ENCODE measurements at places on chromosomes 13 and 19.

GRCh38 chr13:97631158-97631557 is 197.2 kb downstream of the RAP2A start:
- DNase-seq = no peak

- DNase-seq = no peak
These were observed 43.8 kb downstream of the ZNRF4 start for GRCh38 chr19:5498830-5499550.

GRCh38 chr13:25901460-25902376 is 150.1 kb downstream of the SHISA2 start:
- no peak for DNase-seq

GRCh38 chr13:80821466-80821865 is 480.5 kb upstream of the SPRY2 start:
- no peak for DNase-seq

GRCh38 chr13:31431722-31432137 is 232.0 kb downstream of the B3GLCT start:
- peak; percentile 6 for DNase-seq

- no peak for DNase-seq
These were observed 3.4 kb upstream of the CILP2 start for GRCh38 chr19:19534556-19535265.

GRCh38 chr19:15532779-15533521 is 24.6 kb downstream of the CYP4F22 start:
- DNase-seq = no peak

GRCh38 chr19:3338541-3339181 is 27.7 kb upstream of the NFIC start:
- no peak for DNase-seq

- no peak for DNase-seq
These were observed 9.5 kb downstream of the SBK2 start for GRCh38 chr19:55527197-55528029.

GRCh38 chr13:44833626-44834025 is 155.6 kb downstream of the NUFIP1 start:
- DNase-seq = no peak

DNA sequence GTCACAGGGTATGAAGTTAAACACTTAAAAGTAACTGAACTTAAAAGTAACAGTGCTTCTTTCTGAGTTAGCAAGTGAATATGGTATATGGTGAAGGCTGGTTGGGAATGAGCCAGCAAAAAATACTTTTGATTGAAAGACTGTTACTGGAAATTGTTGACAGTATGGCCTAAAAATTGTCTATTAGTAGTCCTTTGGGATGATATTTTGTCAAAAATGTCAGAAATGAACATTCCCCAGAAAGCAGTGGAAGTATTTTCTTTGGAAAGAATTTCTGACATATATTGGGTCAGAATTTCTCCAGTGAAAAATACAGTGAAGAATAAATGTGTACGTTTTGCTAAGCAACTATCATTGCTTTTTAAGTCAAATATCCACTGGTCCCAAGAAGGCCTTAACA is 860.5 kb downstream of the PCDH9 start:
- no peak for DNase-seq

DNA sequence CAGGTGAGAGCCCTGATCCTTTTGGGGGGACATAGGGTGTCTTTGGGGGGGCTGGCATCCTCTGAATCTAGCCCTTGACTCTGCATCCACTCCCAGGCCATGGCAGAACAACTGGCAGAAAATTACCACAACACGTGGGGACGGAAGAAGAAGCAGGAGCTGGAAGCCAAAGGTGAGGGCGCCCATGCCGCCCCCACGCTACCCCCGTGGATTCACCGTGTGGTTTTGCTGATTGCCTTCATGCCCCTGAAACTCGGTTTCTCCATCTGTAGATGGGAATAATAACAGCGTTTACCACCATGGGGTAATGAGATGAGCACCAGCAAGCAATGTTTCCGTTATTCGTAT is 72.9 kb downstream of the RYR1 start:
- DNase-seq = no peak

- no peak for DNase-seq
These were observed 127.6 kb upstream of the IRS2 start for GRCh38 chr13:109913936-109914510.

GRCh38 chr13:100809129-100809390 is 134.5 kb upstream of the TMTC4 start:
- DNase-seq = no peak

DNA sequence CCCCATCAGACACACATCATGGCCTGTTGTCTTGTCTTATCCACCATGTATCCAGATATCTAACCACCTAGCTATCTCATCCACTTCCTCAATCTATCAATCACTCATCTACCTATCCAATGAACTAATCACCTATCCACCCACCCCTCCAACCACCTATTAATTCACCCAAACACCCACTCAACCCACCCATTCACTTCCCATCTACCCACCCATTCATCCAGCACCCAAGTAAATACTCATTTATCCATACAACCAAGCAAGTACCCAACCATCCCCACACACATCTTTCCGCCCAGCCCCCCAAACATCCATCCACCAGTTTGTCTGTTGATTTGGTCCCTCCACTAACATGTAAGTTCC is 753 bp upstream of the WIZ start:
- no peak for DNase-seq

DNA sequence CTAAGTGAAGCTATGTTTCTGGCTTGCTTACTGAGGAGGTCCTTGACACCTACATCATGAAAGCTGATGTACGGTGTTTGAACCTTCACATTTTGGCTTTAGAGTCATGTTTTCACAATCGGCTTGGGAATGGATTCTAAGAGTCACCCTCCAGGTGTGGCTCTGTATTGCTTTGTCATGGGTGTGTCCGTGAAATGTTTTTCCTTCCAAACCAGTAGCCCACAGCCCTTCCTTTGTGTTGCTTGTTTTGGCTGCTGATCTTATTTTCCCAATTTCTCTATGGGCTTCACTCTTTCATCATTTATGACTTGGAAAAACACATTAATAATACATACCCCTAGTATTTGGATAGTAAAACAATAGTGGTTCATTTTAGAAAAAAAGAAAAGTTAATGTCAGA is 240.6 kb downstream of the GGACT start:
- DNase-seq = no peak

DNA sequence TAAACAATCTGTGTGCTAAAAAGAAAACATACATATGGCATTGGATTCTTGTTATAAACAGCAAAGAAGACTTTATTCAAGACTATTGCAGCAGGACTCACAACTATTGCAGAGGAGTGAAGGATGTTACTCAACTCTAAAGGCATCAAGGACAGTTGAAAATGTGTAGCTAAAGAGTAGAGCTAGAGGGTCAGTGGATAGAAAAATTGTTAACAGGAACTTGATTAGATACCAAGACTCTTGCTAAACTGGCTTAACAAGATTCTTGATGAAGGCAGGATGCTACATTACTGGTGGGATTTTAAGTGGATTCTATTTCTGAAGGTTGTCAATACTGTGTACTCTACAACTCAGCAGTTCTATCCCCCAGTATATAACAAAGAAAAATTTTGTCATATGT is 1183.3 kb downstream of the SLITRK1 start:
- DNase-seq = no peak

GRCh38 chr13:21641629-21642028 is 29.2 kb upstream of the FGF9 start:
- DNase-seq = no peak

GRCh38 chr19:16901491-16902175 is 12.8 kb downstream of the F2RL3 start:
- DNase-seq = no peak

Measured in MM.1S (cell line).